ENCODE measurements at places on chromosomes 13 and 19. TPM values are rescaled to one million over a fixed set of nuclear protein-coding genes. Genes with fewer than 3 reads are reported as not detected.

- DNase-seq = no peak
These were observed 234.7 kb downstream of the RBM26 start for GRCh38 chr13:79171141-79172061.

GRCh38 chr13:46385946-46386345, 1.1 kb downstream of the RUBCNL start:
- no peak for DNase-seq

DNA sequence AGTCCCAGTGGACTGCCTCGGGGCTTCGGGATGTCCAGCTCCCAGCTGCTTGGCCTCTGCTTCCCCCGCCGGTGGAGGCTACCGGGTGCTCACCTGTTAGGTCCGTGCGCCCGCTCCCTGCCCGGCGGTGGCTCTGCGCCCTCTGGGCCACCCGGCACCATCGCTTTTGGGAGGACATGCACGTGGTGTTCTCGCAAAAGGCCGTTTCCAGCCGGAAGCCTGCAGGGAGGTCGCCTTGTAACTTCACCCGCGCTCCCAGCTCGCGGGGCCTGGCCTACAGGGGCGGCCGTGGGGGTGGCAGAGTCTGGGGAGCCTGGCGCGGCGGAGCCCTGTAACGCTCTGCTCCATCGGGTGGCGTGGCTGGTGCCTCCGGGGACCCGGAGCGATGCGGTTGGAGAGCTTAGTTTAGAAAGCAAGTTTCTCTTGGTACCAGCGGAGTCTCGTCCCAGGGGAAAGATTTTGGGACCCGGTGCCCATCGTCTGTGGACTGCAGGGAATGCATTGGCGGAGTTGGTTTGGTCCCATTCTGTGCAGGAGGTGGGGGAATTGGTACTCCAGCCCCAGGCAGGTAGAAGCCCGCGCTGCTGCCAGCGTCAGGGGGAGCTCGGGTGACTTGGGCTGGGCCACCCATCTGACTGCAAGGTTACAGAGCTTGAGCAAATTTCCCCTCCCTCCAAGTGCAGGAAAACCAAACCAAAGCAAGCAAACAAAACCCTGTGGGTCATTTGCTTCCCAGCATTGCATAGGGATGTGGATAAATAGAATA, 673 bp downstream of the SPATA13 start:
- DNase-seq = no peak

Gene SBNO2
- 32.0 TPM for polyA plus RNA-seq

GRCh38 chr19:18440415-18440877, 2.5 kb upstream of the ISYNA1 start:
- DNase-seq = peak; percentile 72

- DNase-seq = no peak
These were observed 28.0 kb downstream of the PIAS4 start for GRCh38 chr19:4035582-4035981.

GRCh38 chr19:30784850-30785457, 412.8 kb downstream of the ZNF536 start:
- DNase-seq = peak; percentile 42

DNA sequence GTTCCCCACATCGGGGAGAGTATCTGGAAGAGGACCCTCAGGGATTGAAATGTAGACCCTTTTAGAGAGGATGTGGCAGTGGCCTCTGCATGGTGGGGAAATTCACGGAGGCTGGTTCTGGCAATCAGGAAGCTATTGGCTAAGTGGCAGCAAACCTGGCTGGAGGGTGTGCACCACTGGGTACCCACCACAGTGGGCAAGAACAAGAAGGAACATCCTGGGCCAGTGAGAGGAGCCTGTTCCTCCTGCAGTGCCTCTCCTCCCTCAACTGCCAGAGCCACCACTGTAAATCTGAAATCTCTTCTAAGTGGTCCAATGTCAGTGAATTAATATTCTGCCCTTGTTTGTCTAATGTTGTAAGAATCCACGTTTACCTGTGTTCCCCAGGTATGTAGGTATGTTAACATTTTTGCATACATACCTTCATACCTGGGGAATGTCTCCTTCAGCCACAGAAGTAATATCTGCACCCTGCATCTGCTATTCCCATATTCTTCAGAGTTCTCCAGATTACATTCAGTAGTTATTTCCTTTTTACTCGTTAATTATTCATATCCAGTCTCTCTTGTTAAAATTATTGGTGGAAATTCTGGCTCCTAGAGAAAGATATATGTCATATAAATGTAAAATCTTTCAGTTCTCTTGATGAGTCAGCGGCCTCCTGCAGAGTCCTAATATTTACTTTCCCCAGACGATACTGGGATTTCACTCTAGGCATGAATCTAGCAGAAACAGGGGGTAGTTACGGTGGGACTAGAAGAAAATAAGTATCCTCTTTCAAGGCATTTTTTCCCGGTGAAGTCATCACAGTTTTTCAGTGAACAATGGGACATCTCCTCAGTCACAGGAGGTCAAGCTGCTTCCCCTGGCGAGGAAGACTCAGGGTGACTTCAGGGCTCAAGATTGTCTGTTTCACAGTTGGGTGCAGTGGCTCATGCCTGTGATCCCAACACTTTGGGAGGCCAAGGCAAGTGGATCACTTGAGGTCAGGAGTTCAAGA, 148.3 kb downstream of the MYO16 start:
- DNase-seq = peak; percentile 93

DNA sequence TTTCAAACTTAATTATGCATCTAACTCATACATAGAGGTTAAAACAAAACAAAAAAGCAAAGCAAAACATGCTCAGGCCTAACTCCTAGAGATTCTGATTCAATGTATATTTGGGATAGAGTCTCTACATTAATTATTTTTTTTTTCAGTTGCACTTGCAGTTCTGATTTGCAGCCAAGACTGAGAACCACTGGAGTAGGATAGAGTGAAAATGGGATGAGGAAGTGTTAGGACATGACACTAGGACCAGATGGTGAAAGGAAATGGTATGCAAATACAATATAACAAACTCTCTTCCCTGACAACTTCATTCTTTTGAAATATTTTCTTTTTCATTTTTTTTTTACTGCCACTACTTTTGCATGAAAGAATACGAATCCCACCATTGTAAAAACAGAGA, 1.8 kb downstream of the CCDC122 start:
- no peak for DNase-seq

GRCh38 chr13:46178143-46178542, 3.8 kb downstream of the LCP1 start:
- no peak for DNase-seq

Gene F2RL3
- polyA plus RNA-seq = not detected

Gene LILRA5
- polyA plus RNA-seq = not detected

- DNase-seq = no peak
These were observed 105.1 kb downstream of the SOX1 start for GRCh38 chr13:112172017-112172416.

DNA sequence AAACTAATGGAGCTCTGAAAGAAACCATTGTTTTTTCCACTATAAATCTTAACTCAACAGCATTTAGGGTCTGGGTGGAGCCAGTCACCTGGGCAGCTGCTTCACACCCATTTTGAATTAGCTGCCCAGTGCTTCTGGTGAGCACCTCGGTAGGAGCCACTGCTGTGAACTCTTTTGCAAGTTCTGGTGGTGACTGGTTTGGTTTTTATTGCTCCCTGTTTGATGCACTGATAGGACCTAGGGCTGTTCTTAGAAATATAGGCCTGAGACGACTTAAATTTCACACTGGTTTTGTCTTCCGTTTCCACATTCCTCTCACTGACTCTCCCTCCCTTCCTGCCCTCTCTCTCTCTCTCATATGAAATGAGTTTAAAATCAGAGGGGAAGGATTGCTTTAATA, 103.9 kb downstream of the GGACT start:
- no peak for DNase-seq

GRCh38 chr19:14582894-14583340, at the start of gene CLEC17A:
CLEC17A (plus strand) TSS chr19:14583084; CDS start chr19:14583161, 77 bp downstream.
- DNase-seq = no peak

- DNase-seq = no peak
These were observed 773 bp downstream of the LIM2 start for GRCh38 chr19:51386882-51387520.

- no peak for DNase-seq
These were observed 38.7 kb upstream of the POMP start for GRCh38 chr13:28620011-28620830.

DNA sequence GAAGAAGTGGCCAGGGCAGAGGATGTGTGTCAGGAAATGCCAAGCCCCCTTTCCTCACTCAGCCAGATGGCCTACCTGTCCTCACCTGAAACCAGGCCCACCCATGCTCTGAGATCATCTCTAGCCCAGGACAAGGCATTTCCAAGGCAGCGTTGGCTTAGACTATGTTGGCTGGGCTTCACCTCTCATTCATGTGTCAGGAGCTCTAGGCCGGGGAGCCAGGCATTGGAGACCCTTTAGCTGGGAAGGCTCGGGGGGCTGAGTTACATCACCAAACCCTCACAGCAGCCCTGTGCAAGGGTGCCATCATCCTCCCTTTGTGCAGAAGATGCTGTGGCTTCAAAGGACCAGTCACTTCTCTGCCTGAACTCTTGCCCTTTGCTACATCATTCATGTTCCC, 40.0 kb downstream of the COL4A2 start:
- no peak for DNase-seq

DNA sequence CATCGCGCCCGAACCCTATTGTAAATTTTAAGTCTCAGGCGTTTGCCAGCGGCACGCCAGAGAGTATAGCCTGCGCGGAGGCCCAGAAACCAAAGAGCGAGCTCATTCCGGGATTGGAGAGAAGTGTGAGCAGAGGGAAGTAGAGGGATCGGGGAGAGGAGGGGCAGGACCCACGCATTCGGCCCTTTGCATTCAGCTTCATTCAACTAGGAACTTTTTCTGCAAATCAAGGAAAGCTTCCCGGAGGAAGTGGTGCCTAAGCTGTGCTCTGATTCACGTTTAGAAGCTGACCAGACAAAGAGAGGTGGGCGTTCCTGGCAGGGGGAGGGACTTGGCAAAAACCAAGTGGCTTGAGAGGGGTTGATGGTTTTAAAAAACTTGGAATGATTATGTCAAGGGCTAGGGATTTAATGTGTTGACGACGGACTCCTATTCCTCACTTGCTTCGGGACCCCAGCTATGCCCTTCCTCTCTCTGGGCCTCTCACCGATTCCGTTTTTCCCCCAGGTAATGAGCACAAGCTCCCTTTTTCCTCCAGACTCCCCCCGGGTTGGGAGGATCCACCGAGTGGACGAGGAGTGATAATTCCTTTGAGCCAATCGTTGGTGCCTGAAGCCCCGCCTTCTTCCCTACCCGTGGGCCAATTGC, 811 bp upstream of the PRMT1 start:
- peak; percentile 99 for DNase-seq

Gene LYPD5
- 0.22 TPM for polyA plus RNA-seq

- no peak for DNase-seq
These were observed 722 bp upstream of the ICAM1 start for GRCh38 chr19:10270180-10270615.

Gene SLC25A41
- polyA plus RNA-seq = 0.22 TPM

GRCh38 chr19:8158411-8159074, 9.2 kb upstream of the FBN3 start:
- peak; percentile 81 for DNase-seq

DNA sequence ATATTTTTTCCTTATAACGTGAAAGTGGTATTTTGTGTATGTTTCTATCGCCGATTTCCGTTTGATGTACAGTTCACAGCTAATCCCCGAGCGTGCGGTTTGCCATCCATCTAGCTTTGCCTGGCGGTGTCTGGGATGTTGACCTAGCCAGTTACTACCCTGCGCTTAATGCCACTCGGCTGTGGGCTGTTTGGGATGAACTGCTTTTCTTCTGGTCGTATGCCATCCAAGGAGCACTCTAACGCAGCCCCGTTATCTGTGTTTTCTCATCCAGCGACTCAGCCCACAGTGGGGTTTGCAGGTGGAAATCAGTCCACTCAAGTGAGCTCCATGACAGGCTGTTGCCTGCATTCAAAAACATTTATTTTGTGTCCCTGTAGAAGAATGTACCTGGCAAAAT, 512.3 kb downstream of the MYO16 start:
- no peak for DNase-seq

- DNase-seq = no peak
These were observed 860.3 kb downstream of the DIAPH3 start for GRCh38 chr13:59303433-59303832.

DNA sequence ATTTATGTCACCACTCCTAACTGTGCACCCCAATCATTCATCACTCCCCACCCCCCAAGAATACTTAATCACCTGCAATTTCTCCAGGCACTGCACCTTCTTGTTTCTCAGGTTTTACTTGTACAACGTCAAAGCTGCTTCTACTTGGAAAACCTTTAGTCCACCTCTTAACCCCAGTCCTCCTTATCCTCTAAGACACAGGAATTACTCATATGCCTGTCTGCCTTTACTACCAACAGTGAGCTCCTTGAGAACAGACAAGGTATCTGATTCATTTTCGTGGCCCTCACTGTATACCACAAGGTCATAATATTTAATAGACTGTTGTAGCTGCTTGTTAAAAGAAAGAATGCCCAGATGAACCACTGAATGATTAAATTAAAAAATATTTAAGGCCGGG, 21.0 kb upstream of the NDFIP2 start:
- no peak for DNase-seq

- no peak for DNase-seq
These were observed 21.6 kb downstream of the CAPS start for GRCh38 chr19:5935473-5936291.

GRCh38 chr13:25732111-25732865, 319.5 kb downstream of the SHISA2 start:
- DNase-seq = no peak

DNA sequence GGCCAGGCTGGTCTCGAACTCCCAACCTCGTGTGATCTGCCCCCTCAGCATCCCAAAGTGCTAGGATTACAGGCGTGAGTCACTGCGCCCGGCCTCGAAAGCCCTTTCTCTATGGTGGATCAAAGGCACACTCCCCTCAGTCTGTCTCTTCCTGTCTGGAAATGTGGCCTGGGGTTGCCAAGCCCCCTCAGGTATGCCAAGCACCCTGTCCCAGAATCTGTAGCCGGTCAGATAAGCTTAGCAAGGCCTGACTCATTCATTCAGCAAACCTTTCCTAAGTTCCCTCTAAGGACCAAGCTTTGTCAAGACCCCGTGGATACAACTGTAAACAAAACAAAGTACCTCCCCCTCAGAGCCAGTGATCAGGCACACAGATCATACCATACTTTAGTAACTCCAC, 14.1 kb downstream of the NUCB1 start:
- no peak for DNase-seq

Gene GNA15
- 0.04 TPM for polyA plus RNA-seq

Gene ZNF44
- polyA plus RNA-seq = 0.66 TPM

Gene CGB8
- 2.4 TPM for polyA plus RNA-seq

DNA sequence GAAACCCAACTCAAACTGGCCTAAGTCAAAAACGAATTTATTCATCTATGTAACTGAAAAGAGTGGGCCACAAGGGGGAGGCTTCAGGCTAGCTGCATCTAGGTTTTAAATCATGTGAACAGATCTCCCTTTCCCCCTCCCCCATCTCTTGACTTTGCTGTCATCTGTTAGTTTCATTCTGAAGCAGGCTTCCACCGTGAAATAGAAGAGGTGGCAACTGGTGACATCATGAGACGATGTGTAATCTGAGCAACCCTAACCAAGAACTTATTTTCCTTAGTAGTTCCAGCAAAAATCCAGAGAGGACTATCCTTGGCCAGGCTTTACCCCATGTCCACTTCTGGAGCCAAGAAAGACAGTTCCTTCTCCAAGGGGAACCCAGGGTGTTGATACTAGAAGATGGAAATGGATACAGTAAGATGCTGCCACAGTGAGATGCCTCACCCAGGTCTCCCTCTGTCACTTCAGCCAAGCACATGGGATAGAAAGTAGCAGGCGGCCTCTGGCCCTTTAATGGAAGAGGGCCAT, 9.4 kb downstream of the SAMD4B start:
- DNase-seq = no peak

Gene LILRA1
- polyA plus RNA-seq = not detected

GRCh38 chr19:1076951-1077350, 10.0 kb downstream of the ARHGAP45 start:
- DNase-seq = no peak

Gene UHRF1
- polyA plus RNA-seq = 52.3 TPM
